ENCODE measurements at places on chromosomes 5 and 9. TPM values are rescaled to one million over a fixed set of nuclear protein-coding genes. Genes with fewer than 3 reads are reported as not detected.
A peak's percentile ranks its signal among the peaks of the same experiment; 100 is the strongest.

GRCh38 chr9:107309271-107309670 is 26.2 kb downstream of the RAD23B start:
- DNase-seq = no peak

Gene GTF3C4
- total RNA-seq = 10.9 TPM

DNA sequence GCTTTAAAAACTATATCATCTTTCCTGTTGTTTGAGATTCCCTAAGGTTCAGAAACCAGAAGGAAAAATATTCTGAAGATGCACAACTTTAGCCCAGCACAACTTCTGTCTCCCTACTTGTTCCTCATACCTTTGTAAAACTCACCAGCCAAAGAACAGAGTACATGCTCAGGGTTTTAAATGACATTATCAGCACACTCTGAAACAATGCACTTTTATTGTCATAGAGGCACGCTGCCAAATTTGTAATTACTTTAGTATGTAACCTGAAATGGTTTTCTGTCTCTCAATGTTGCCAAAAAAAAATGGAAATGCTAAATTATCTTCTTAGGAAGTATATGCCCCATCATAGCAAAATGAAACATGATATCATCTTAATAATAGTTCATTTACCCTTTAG is 383.6 kb upstream of the CDH6 start:
- DNase-seq = no peak

DNA sequence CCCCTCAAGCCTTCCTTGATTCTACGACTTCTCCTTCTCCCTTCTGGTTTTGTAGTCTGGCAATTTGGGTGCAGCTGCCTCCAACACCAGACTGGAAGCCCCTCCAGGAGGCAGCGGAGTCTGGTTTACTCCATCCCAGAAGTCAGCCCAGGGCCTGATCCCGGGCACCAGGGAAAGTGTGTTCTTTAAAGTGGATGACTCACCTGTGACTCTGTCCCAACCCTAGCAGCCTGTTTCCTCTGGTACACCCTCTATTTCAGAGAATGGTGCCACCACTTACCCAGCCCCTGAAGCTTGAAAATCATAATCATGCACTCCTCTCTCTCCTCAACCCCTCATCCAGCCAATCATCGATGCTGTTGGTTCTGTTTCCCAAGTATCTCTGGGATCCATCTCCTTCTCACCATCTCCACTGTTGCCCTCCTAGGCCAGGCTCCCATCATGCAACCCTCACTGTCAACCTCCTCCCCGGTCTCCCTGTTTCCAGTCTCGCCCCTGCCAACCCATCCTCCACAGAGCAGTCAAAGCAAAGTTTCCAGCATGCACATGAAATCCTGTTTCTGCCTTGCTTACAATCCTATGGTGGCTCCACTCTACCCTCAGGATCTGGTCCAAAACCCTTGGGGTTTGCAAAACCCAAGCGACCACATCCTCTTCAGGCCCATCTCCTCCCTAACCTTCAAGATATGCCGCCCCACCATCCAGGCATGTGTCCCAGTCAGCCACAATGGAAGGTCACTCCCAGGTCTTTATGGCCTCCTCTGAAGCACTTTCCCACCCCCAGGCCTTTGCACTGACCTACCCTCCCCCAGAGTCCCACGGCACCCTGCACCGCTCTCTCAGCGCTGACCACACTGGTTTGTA is 10.5 kb downstream of the LHX6 start:
- DNase-seq = no peak

DNA sequence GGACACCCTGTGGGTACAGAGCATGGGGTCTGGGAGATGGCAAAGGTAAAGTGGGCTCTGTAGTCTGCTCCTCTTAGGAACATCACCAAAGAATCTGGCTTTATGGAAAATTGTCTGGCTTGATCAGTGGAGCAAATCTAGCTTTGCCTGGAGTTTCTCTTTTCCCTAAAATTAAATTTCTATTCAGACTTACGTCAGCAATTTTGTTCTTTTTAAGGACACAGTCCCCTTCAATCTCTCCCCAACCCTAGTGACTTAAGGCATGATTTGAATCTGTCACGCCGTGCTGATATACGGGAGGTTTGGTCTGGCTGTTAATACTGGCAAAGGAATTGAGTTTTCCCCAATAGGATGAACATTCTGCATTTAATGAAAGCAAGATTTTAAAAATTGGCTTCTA is 72.3 kb upstream of the ERCC6L2 start:
- DNase-seq = no peak

DNA sequence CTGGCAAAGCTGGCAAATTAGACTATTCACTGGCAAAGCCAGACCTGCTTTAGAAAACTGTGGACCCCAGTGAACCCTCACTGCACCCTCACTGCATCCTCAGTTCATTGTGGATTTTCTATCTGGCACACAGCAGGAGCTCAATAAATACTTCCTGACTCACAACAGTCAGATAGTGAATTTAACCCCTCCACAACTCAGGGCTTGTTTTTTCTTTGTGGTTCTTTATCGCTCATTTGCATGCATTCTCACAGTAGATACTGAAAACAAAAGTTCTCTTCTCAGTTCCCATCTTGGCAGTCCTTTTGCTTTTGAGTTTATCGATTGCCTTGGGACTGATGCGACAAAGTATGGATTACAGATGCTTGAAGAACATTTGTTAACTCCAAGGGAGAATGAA is 99.8 kb downstream of the ACTL7B start:
- DNase-seq = no peak

GRCh38 chr9:23663946-23664345 is 162.1 kb downstream of the ELAVL2 start:
- no peak for DNase-seq

GRCh38 chr5:15638296-15638695 is 138.3 kb downstream of the FBXL7 start:
- no peak for DNase-seq

DNA sequence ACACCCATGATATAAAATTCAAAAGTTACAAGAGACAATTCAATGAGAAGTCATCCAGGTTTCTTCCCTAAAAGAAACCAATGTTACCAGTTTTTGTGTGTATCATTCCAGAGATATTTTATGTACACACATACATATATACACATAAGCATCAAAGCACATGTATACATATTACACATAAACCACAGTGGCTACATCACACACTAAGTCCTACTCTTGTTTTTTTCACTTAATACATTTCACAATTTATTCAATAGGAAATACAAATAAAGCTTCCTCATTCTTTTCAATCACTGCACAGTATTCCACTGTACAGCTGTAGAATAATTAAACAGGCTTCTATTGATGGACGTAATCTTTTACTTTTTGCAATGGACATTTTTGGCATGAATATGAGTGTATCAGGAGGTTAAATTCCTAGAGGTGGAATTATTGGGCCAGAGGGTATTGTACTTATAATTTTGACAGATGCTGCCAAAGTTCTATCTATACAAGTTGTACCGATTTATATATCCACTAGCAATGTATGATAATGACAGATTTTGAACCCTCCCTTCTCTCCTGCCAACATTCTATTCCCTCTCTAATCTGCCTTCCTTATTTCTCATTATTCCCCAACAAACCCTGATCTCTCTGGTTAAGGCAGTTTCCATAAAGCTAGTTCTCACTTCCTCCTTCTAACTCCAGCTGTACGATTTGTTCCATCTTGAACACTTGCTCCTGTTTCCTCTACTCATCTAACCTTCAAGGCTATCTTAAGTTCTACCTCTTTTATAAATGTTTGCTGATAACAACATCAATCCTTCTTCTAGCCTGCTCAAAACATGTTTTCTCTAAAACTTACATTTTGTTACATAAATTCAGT is 35.2 kb downstream of the MRPS27 start:
- DNase-seq = no peak

DNA sequence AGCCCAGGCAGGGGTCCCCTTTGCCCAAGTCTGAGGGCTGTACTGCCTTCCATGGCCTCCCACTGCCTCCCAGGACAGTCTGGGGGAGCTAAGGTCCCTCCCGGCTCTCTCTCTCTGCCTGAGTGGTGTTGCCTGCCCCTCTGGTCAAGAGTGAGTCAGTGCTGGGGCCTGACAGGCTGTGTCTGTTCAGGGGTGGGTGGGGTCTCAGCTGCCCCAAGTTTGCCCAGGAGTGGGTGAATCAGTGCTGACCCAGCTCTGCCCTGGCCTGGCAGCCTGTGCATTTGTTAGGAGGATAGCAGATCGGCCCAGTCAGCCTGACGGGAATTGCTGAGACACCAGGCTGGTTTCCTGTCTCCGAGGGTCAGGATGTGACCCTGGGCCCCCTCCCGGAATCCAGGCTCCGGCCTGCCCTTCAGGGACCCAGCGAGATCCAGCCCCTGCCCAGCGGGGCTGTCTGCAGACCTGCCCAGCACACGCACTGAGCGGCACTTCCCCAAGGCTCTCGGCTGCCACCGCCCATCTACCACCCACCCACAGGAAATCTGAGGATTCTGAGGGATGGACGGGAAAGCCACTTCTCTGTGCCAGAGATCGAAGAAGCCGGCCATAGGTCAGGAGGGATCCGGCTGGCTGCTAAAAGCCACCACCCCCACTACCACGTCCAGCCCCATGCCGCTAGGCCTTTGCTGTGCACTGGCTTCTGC is 15.9 kb downstream of the ENG start:
- DNase-seq = peak; percentile 62

Gene IL3
- not detected for total RNA-seq

DNA sequence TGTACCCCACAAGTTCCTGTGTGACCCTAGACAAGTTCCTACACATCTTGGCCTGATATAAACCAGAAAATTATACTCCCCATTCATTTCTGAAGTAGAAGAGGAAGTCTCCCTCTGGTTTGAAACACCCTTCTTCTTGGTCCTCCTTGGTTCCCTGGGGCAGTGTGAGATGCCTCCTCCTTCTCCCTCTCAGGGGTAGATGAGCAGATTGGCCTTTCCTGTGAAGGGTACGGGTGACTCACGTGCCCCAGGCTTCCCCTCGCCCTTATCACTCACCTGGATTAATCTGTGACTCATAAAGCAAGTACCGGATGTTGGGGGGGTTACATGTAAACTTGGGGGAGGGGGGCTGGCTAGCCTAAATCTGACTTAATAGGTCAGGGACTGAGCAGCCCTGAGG is 11.1 kb upstream of the AQP3 start:
- DNase-seq = no peak

Gene OTP
- total RNA-seq = not detected

- DNase-seq = no peak
These were observed 103.7 kb upstream of the TLX3 start for GRCh38 chr5:171205375-171205774.

DNA sequence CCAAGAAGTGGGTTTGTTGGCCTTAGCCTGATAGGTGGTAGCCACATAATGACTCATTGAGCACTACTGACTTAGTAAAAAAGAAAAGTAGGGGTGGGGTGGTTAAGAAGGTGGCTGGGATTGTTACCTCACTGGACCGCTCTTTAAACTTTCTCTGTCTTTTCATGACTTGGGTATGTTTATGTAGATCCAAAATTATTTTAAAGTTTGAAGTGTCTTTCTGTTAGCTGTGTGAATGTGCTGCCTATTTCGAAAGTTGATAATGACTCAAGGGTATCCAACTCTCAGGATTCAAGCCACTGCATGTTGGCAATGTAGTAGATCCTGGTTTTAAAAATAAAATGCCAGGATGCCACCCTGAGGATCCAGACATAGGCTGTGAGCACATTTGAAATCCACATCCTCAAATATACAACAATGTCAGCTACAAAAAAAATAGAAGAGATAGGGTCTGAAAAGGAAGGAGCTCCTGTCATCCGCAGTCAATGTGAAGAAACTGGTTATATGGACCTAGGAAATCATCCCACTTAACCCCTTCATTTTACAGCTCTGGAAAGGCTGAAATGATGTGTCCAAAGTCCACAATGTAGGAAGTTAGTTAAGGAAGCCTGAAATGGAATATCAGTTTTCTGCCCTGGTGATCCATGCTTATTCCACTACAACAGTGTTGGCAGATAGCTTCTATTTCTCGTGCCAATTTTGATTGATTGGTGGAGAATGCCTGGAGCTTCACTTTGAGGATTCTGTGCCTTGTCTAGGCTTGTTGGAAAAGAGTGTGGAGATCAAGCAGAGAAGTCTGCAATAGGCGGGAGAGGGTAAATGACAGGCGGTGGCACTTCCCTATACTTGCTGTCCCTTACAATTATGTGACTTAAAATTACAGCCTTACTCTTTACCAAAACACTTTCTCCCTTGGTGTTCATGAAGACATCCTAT is 23.4 kb downstream of the ZNF462 start:
- no peak for DNase-seq

DNA sequence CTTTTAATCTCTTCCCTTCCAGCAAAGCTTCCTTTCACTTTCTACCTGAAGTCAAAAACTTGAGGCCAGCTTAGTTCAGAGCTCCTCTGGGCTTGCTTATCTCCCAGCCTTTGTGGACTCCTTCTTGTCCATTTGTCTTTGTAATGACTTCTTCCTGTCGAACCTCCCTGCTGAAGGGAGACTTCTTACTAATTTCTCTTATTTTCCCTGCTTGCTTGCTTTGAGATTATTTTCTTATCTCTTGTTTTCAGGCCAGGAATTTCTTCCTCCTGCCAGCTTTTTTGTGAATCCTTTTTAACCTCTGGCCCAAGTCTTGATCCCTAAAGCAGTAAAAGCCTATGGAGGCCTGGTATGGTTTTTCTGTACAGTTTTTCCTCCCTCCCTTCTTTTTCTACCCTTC is 46.8 kb upstream of the DHFR start:
- DNase-seq = no peak

Gene F2RL1
- total RNA-seq = 0.41 TPM

GRCh38 chr9:133733421-133733795 is 4.7 kb downstream of the SARDH start:
- DNase-seq = no peak

Gene PDLIM4
- 52.2 TPM for total RNA-seq

- no peak for DNase-seq
These were observed 4.9 kb downstream of the AKNA start for GRCh38 chr9:114382699-114383520.

DNA sequence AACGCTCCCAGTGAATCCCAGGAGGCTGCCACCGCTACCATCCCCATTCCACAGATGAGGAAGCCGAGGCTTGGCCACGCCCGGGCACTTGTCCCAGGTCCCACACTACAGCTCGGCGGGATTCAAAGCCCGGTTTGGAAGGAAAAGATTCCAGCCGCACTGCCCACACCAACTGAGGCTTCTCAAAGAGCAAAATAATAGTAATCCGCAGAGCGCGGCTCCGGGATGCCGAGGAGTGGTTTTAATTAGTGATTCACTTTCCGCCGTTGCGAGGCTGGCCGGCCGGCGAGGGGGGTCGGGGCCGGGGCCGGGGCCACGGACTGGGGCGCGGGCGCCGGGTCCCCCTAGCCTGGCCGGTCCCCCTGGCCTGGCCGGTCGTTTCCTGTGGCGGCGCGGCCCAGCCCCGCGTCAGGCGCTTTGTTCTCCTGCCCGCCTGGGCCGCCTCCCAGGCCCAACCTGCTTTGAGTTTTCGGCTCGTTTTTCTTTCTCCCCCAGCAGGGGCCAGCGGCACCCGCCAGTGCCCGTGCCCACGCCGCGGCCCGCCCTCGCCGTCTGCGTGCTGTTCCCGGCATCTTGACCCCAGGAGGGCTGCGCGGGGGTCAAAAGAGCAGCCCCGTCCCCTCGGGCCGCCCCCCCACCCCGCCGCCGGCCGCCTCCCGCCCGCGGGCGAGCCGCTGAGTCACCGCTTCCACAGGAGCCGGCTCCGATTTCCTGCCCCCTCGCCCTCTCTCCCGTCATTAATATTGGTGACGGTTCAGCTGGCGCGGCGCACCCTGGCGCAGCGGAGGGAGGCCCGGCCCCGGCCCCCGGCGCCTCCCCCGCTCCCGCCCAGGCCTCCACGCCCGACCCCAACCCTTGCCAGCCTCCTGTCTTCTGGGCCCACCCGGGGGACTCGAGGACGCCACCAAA is 31.2 kb downstream of the FGF18 start:
- DNase-seq = peak; percentile 87

Gene LRRC19
- not detected for total RNA-seq

Gene PPP3R2
- not detected for total RNA-seq

Measured in SJSA1 (cell line).